GM12865 (cell line): ENCODE measurements at places on chromosomes 4 and X.

GRCh38 chrX:135295944-135296305, 13.4 kb upstream of the ETDC start:
- no peak for DNase-seq

DNA sequence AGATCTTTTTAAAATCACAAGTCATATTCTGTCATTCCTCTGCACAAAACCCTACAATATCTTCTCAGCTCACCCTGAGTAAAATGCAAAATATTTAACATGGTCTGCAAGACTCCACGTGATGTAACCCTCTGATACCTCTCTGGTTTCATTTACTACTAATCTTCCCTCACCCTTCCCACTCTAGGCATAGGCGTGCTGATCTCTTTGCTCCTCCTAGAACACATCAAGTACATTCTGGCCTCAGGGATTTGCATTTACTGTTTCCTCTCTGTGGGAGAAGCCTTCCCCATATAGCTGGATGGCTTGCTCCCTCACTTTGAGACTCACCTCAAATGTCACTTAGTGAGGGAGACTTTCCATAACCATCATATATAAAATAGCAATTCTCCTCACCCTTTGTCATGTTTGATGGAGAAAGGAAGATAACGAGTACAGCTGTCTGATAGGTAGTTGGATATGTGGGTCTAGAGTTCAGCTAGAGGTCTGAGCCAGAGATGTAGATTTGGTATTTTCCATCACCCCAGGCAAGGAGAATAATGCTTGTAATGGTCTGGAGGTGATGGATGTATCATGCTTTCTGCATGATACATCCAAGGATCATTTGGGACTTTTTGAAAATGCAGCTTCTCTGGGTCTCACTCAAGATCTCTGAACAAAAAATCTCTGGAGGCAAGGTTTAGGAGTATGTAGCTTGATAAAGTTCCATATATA, 123.9 kb upstream of the VAMP7 start:
- no peak for DNase-seq

- DNase-seq: no peak
Measured at GRCh38 chr4:65653740-65654361, 16.4 kb downstream of the EPHA5 start.

- DNase-seq: no peak
Measured at GRCh38 chrX:13119386-13119785, 75.0 kb upstream of the FAM9C start.

DNA sequence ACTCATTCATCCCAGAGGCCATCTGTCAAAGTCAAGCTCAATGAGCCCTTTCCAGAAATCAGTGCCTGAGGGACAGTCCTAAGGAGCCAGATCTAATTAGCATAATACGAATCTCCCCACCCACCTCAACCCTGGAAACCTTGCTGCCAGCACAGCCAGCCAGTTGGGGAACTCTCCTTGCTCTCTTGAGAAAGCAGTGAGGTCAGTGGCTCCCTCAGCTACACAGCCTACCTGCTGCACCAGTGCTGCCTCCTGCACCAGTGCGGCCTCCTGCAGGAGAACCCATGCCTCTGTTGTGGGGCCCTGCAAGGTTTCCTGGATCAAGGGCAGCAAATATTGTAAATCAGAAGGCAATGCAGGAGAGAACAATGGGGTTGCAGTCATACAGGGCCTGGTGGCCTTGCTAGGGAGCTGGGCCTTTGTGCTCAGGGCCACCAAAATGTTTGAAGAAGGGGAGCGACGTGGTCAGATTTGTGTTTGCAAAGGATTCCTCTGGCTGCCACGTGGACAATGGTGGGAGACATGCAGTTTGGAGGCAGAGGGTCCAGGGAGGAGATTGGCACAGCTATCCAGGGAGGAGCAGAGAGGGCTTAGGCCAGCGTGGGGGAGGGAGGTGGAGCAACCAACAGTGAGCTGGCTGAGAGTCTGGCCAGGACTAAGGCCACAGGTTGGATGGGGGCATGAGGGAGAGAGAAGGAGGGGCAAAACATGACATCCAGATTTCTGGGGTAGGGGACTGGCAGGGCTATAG, 124.3 kb upstream of the MAMLD1 start:
- no peak for DNase-seq

DNA sequence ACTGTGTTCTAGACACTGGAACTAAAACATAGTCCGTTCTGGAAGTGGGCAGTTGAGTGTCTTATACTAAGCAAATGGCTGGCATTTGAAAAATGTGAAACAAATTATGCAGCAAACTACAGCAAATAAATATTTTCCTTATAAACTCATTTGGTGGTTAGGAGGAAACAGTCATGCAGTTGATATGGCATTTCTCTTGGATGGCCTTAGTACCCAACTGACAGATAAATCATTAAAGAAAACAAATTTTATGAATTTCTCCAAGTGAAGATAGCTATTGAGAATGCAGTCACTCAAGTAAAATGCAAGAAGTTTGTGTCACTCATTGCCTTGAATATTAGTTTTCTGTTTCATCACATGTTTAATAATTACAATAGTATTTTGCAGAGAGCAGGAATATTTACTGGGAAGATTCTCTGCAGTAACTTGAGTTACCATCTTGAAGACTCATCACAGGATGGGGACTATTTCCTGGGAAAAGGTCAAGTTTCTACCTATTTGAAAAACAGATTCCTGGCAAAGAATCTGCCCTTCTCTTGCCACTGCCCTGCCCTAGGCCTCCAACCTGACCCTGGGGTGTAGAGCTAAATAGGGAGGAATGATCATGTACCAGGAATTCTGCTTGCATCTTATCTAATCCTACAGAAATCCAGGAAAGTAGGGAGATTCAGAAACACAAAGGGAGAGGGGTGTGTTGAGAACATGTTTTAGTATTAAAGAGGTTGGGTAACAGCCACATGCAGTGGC, 105.9 kb downstream of the SH3RF1 start:
- no peak for DNase-seq
